Subcutaneous adipose tissue (tissue), 4 donors: ENCODE measurements at places on chromosomes 11 and 22. TPM values are rescaled to one million over a fixed set of nuclear protein-coding genes. Genes with fewer than 3 reads are reported as not detected.

Gene VSIG10L2
- not detected for total RNA-seq

Gene HTR3A
- total RNA-seq: not detected

Gene ANKRD49
- total RNA-seq: 16.0 TPM

Gene ZNF280B
- total RNA-seq: 0.49 TPM

Gene PLA2G3
- total RNA-seq: not detected

Gene P2RX6
- 0.49 TPM for total RNA-seq

Gene OR8J1
- total RNA-seq: not detected

Gene CBLIF
- total RNA-seq: not detected

Gene POU2AF2
- not detected for total RNA-seq

Gene SYT13
- total RNA-seq: not detected

Gene UCP3
- 0.75 TPM for total RNA-seq

Gene CD3G
- total RNA-seq: 0.88 TPM

Gene LIPT2
- 2.7 TPM for total RNA-seq
